Activated naive CD8-positive, alpha-beta T cell treated with anti-CD3 and anti-CD28 coated beads, Interleukin-2, amount 10 ng/mL, durations not matched to agents 7 days and 5 days (primary cell): ENCODE measurements at places on chromosomes 6 and 20. TPM values are rescaled to one million over a fixed set of nuclear protein-coding genes. Genes with fewer than 3 reads are reported as not detected.

CAPN11 gene
- not detected for total RNA-seq

GRCh38 chr6:113805173-113805790, 51.9 kb upstream of the MARCKS start:
- H3K27ac ChIP-seq = no peak overlapping the region
- no peak overlapping the region for H3K4me3 ChIP-seq
- H3K36me3 ChIP-seq = no peaks in the 10 kb centered on the region
- no peak for DNase-seq
- H3K4me1 ChIP-seq = peaks cover 1% of the 10 kb centered on the region

DNA sequence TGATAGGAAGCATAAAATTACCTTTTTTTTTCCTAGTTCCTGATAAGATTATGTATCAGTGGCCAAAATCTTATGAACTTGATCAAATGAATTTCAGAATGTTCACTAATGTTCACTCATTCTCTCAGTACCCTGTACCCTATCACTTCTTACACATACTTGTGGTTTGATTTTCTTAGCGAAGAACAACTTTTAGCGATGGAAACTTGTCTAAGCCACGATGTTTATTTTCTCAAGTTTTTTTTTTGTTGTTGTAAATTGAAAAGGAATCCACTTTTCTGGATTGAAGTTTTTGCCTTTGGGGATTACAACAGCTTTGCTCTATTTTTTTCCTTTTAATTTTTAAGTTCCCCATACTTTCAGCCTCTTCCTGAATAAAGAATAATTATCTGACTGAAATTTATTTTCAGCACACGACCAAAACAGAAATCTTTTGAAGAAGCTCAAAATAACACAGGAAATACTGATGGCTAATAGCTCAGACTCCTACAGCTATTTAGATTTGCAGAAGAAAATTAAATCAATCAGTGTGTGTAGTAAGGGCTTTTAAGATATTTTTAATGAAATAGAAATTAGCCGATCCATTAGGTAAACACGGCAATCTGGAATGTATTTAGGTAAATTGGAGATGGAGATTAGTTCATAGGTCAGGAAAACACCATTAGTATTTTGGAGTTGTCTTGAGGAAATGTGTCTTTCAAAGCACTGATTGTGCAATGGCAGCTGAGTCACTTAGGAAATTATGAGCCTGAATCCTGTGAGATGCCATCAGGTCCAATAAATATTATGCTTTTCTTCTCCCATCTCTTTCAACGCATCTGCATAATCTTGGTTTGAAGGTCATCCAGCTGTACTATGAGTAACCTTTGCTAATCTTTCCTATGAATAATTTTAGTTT, 217.5 kb downstream of the GJA1 start:
- no peak overlapping the region for H3K4me3 ChIP-seq
- peaks cover 15% of the 10 kb centered on the region for H3K4me1 ChIP-seq
- H3K27ac ChIP-seq = no peak overlapping the region
- H3K36me3 ChIP-seq = no peaks in the 10 kb centered on the region
- DNase-seq = no peak

DNA sequence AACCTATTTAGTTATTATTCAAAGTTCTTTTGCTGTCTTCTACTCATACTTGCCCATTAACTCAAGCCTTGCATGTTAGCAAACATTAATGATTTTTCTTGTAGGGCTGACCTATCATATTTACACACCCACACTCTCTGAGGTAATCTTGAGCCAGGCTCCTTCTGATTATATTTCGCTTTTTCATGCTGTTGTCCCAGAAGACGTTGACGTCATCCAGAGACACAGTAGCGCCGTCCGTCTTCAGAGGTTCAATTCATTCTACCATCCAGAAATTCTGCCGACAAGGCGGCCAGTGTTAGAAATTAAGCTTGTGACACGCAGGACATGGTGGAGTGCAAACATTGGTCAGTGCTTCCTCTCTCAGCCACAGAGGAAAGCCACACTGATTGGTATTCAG, 584.7 kb downstream of the BMP2 start:
- H3K27ac ChIP-seq = no peak overlapping the region
- H3K4me3 ChIP-seq = no peak overlapping the region
- H3K4me1 ChIP-seq = no peaks in the 10 kb centered on the region
- H3K36me3 ChIP-seq = no peaks in the 10 kb centered on the region
- no peaks in the 10 kb centered on the region for H3K27me3 ChIP-seq
- no peak for DNase-seq

DNA sequence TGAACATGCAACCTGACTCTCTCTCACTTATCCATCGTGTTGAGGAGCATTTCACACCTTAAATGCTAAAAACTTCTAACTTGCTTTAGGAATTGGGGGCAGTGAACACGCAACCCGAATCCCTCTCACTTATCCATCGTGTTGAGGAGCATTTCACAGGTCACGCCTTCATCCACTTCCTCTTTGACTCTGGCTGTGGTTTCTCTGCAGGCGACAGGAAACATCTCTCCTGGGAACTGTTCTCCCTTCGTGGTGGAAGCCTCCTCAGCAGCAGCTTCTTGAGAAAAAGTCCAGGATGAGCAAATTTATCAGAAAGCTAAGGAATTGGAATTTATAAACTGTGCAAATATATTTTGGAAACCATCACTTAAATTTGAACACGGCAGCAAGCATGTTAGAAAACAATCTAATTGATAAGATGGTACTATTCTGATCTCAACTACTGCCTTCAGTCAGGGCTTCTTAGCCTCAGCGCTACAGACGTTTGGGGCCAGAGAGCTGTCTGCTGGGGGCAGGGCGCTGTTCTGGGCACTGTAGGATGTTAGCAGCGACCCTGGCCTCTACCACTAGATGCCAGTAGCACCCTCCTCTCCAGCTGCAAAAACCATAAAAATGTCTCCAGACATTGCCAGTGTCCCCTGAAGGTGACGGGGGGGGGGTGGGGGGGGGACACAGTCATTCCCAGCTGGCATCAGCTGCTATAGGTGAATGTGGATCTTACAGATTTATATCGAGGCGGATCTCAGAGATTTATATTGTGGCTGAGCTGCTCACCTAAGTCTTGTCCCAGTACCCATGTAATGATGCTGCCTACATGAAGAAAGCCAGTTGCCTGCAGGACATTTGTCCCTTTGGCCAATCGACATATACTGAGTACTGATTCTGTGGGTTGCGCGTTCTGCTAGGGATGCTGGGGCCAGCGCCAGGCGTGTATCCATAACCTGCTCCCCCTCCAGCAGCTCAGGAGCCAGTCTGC, 26.2 kb downstream of the CTCFL start:
- H3K4me3 ChIP-seq = peak overlapping the region; percentile 35
- no peak overlapping the region for H3K27ac ChIP-seq
- no peaks in the 10 kb centered on the region for H3K36me3 ChIP-seq

DNA sequence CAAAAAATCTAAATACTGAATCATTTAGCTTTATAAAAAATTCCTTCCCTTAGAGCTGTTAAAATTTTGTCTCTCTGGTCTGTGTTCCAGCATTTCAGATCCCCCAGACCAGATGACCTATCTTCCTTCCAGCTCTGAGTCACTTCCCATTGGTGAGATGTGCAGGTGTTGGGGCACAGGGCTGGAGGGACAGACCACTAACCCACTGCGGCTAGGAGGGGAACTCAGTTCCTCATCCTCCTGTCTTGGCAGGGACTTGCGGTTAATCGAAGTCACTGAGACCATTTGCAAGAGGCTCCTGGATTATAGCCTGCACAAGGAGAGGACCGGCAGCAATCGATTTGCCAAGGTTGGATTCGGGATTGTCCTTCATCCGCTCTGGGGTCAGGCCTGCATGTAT, 6.0 kb downstream of the CNPY3 start:
- DNase-seq = no peak
- H3K4me1 ChIP-seq = peaks cover 32% of the 10 kb centered on the region
- no peak overlapping the region for H3K27ac ChIP-seq
- no peak overlapping the region for H3K4me3 ChIP-seq

DNA sequence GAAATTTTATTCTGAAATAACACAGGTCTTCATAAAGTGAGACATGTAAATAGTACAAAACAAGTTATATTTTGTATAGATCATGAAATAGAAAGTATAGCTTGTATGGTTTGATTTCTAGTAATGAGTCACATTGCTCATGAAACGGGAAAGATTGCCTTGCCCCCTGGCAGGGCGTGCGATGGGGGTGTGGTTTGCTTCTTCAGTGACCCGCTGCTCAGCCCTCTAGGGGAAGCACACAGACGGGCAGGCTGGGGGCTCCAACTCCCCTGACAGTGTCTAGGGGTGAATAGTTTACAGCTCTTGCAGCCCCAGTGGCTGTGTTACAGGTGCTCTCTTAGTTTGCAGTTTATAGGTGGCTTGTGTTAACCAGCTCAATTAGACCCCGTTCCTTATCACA, 170.5 kb upstream of the RGS17 start:
- H3K27ac ChIP-seq = no peak overlapping the region
- no peaks in the 10 kb centered on the region for H3K36me3 ChIP-seq
- H3K4me1 ChIP-seq = no peaks in the 10 kb centered on the region
- H3K4me3 ChIP-seq = no peak overlapping the region
